ENCODE measurements at places on chromosomes 1 and 21.

DNA sequence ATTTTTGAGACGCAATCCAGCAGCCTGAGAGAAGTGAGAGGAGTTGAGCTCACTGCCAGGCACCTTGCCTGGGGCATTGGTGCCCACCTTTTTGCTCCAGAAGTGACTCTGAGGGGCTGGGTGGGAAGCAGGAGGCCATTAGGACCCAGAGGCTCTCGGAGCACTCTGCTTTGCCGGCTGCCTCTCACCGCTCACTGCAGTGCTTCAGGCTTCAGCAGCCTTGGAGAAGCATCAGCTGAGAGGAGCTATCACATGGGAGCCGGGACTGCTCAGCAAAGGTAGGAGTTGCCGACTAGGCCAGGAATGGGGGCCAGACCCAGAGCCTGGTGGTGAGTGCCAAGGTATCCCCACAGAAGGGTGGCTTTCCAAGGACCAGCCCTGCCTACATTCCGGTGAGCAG lies at the start of gene GPR61:
Gene GPR61, plus strand, starts transcription at position 197 of the 400 bp plus-strand sequence. CDS start 3,151 bp downstream, outside the sequence.
- no peak for DNase-seq

DNA sequence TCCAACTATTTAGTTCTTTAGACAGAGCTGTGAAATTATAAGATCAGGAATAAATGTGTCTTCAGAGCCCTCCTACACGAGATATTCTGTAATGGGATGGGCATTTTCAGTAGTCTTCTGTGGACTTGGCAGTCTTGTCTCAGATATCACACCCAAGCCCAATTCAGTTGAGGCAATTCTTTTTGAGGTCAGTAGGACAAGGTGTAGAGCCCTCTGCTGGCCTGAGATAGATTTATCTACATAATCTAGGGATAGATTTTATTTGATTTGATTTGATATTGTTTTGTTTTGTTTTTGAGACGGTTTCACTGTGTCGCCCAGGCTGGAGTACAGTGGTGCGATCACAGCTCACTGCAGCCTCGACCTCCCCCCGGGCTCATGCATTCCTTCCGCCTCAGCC lies 77.5 kb downstream of the FMN2 start:
- DNase-seq, result no peak

- DNase-seq, result no peak
These were observed 58.7 kb downstream of the ALG14 start for GRCh38 chr1:95013950-95014574.

GRCh38 chr1:16183179-16183578 lies 27.3 kb upstream of the EPHA2 start:
- no peak for DNase-seq

Data from nephron progenitor cell (in vitro differentiated cells).